ENCODE measurements at places on chromosomes 4 and X.

DNA sequence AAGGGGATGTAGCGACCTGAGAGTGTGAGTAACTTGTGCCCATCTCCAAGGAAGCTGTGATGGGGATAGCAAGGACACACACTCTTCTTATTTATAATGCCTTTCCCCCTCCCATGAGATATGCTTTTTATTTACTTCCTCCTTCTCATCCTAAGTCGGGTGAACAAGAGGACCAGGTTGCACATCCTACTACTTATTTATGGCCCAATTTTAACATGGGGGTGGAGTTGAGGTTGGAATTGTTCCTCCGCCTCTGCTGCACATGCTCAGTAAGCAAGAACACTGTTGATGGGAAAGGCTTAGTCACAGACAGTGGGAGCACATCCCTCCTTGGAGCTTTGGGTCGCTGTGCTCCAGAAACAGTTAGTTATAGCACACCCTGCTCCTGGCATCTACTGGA, 15.2 kb upstream of the TLR8 start:
- no peak for DNase-seq

- DNase-seq, result no peak
Observed at GRCh38 chr4:173214661-173215060, 46.0 kb downstream of the GALNT7 start.

DNA sequence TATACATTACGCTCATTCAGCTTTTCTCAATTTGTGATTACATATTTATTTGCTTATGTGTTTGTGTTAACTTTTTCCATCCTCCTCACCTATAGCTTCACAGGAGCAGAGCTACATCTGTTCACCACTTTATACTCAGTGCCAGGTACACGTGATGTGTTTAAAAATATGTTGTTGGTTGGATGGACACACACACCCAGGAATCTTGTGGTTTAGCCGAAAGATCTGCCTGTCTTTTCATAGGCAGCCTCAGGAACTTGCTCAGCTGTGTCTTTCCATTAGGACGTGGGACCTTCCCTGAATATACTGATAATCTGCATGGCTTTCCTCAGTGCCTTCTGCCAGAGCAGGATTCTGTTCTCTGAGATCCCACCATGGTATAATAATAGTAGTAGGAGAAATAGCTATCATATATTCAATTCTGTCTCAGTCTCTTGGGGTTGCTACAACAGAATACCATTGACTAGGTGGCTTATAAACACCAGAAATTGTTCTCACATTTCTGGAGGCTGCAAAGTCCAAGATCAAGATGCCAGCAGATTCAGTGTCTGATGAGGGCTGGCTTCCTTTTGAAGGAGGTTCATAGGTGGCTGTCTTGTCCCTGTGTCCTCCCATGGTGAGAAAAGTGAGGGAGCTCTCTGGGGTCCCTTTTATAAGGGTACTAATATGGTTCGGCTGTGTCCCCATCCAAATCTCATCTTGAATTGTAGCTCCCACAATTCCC, 50.0 kb upstream of the SOD3 start:
- DNase-seq, result no peak

DNA sequence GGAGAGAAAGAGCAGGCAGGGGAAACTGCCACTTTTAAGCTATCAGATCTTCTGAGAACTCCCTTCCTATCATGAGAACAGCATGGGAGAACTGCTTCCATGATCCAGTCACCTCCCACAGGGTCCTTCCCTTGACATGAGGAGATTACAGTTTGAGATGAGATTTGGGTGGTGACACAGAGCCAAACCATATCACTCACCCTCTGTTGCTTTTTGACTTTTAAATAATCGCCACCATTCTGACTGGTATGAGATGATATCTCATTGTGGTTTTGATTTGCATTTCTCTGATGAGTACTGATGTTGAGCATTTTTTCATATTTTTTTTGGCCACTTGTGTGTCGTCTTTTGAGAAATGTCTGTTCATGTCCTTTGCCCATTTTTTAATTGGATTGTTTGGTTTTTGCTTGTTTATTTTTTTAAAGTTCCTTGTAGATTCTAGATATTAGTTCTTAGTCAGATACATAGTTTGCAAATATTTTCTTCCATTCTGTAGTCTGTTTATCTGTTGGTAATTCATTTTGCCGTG, 6.5 kb upstream of the PAQR3 start:
- no peak for DNase-seq

DNA sequence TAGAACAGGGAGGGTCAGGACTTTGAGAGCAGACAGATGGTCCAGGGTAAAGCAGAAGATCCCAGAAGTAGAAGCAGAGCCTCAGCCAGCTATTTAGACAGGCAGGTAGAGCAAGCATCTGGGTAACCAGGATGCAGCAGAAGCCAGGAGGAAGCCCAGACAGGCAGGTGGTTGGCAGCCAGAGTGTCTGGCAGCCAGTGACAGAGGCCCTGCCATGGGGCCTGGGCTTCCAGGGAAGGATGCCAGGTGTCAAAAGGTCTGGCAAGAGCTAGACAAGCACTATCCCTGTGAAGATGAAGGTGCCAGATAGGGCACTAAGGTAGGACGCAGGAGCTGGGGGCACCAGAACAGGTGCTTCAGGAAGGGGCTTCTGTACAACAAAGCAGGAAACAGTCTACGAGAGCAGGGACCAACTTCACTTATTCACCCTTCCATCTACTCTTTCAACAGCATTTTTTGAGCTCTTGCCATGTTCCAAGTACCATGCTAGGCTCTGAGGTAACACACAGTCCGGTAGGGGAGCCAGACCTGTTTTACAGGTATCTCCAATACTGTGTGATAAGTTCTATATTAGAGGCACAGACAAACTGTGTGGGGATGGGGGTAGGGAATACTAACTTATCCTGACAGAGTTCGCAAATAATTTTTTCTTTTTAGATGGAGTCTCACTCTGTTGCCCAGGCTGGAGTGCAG, 38.1 kb upstream of the GJB1 start:
- no peak for DNase-seq

DNA sequence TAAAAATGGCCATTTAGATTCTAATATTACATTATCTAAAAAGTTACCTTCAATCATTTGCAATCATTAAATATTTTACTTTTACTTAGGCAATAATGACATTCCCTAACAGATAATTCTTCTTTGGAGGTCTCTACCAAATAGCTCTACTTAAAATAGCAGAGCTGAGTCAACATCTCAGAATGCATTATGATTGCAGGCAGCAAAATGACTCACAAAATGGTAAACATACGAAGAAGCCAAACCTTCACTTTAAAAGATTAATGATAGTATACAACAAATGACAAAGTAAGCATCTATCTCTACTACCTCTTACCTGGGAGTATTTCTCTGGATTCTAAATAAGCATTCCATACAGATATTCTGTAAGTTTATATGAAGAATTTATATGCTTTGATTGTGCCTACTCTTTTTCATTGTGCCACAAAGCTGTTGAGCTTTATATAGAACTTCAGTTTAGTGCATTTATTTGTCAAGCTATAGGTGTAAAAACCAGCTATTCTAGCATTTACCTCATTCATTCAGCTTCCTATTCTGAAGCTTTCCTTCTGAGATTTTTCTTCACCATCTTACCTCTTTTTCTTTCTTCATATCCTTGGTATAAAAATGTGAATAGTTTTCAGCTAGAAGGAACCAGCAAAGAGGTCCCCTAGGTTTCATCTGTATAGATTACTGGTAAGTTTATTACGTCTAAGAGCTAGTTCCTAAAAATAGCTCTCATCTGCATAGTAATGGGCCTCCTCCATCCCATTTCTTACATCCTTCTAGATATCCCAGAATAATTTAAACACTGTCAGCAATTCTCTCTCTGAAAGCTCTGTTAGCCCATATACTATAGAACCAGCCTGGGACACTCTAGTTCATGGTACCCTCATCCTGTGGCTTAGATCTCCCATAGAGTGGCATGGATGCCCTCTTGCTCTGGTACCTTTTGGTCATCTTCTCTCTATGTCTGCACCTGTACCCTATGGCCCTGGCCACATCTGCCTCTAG, 17.2 kb upstream of the SPCS3 start:
- peak; percentile 68 for DNase-seq

DNA sequence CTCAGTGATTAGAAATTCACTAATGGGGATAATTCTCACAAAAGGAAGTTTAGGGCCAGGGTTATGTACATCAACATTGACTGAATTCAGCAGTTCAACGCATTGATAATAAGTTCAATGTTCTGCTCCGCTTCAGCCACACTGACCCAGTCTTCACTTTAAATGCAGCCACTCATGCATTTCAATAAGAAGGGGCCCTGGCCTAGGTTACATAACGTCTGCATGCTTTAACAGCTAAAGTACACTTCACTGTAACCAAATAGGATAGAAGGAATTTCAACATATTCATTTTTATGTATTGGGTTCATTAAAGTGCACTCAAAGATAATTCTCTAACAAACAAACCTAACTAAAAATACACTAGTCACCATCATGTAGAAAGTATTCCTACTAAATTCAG, 12.8 kb upstream of the TSPAN7 start:
- no peak for DNase-seq

- no peak for DNase-seq
Observed at GRCh38 chr4:32601848-32602247, 1881.7 kb downstream of the PCDH7 start.

DNA sequence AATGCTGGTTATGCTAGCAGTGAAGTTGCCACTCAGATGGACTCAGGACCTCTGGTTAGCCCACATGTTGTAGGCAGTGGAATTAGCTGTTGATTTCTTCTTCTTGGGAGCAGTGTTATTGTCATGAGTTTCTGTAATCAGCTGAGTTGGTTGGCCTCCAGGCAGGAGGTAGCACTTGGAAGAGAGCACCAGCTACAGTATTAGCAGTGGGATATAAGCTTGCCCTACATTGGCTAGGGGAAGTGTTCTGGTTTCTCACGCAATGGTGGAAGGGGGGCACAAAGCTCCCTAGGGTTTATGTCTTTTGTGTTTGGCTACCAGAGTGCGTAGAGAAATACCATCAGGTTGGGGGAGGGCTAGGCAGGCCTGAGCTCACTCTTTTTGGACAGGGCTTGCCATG, 34.0 kb upstream of the UCP1 start:
- no peak for DNase-seq

DNA sequence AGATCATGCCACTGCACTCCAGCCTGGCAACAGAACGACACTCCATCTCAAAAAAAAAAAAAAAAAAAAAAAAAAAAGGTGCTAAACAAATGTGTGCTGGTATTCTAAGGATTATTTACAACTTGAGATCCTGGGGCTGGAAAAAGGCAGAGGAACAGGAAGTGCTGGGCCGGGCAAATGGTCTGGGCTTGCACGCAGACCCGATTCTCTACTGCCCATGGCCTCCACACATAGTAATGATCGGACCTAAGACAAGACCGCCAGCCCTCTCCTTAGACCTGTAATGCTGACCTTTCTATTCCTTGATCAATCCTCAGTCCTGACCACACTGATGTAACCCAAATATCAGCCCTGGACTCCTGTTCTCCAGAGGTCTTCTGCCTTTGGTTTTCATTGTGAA, 67.8 kb downstream of the EFNB1 start:
- no peak for DNase-seq

GRCh38 chr4:26238426-26238777, 82.4 kb upstream of the RBPJ start:
- DNase-seq, result no peak

DNA sequence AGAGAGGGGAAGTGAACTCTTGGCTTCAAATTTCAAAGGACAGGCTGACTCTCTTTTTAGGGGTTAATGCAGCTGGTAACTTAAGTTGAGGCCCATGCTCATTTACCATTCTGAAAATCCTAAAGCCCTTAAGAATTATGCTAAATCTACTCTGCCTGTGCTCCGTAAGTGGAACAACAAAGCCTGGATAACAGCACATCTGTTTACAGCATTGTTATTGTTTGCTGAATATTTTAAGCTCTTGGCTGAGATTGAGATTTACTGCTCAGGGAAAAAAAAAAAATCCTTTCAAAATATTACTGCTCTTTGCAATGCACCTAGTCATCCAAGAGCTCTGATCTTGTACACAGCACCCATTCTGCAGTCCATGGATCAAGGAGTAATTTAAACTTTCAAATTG, 17.7 kb downstream of the PPP3CA start:
- DNase-seq, result no peak

DNA sequence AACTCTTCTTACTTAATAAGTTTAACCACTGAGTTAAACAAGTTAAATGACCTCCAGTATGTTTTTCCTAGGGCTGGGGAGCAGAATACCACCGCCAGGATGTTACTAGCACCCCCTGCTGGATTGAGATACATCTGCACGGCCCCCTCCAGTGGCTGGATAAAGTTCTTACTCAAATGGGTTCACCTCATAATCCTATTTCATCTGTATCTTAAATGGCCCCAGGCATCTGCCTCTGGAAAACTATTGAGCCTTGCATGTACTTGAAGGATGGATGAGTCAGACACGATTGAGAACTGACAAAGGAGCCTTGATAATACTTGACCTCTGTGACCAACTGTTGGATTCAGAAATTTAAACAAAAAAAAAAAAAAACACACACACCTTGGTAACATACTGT, 61.5 kb upstream of the MMAA start:
- peak; percentile 77 for DNase-seq

DNA sequence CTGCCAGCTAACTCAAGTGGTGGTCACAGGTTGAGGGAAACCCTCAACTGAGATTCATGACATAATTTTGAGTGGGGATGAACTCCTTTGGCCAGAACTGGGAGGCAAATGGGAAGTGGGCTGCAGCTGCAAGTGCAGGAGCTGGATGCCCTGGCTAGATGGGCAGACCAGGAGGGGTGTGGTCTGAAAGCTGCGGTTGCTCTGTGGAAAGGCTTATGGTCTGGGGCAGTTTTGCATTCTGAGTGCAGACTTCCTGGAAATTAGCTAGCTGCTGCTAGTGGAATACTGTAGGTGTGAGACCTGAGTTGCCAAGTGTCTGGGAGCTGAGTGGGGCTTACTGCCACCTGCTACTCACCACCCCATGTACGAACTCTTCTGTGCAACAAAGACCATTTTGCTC, 52.1 kb upstream of the NAP1L2 start:
- no peak for DNase-seq

DNA sequence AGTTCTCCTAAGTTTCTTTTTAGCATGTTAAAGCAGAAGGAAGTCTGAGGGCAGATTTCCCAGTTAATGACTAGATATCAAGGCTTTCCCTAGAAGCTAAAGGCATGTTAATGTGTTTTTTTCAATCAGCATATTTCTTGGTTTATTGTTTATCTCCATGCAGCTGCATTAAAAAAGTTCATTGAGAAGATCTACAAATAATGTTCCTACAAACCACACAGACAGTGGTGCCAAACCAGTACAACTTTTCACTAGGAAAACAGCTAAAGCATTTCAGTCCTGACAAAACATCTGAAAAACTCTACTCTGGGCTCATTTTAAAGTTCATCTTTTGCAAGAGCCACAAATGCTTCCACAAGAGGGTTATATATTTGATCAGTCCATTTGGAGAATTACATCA, 320.0 kb downstream of the ADGRL3 start:
- no peak for DNase-seq

DNA sequence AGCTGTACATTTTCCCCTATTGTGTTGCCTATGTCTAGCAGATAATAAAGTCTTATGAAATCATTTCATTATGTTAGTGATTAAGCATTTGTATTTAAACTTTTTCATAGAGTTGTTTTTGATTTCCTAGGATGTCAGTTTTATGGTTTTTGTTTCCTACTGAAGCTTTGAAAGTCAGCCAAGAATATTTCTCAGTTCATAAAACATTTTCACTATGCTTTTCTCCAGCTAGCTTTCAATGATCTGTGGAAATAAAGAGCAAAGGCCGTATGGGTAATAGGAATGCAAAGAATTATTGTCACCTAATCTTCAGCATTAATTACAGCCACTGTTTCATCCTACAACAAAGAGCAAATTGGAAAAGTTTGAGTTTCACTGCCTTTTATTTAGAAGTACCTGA, 145.7 kb upstream of the NUDT6 start:
- peak; percentile 11 for DNase-seq
